ENCODE measurements at places on chromosomes 4 and X.

- DNase-seq: no peak
These were observed 70.7 kb upstream of the NFKB1 start for GRCh38 chr4:102430461-102430910.

GRCh38 chrX:137930533-137930932 lies 364.6 kb downstream of the ZIC3 start:
- no peak for DNase-seq

GRCh38 chr4:106048250-106048971 lies 153.1 kb downstream of the NPNT start:
- no peak for DNase-seq

GRCh38 chrX:1099146-1099770 lies 113.2 kb downstream of the CRLF2 start:
- no peak for DNase-seq

DNA sequence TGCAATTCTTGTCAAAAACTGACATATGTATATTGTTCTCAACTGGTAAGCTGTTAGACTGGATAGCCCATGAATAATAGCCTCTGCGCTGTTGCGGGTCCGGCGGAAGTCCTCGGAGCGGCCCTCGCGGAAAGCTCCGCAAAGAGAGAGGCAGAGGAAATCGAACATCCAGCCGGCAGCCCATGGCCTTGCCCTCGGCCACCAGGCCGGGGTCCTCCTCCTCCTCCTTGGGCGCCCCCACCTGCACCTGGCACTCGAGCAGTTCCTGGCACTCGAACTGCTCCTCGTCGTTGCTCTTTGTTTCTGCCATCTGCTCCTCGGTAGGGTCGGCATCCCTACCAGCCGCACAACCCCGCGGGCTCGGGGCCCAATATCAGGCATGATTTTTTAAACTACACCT lies 1176.3 kb downstream of the PCDH18 start:
- no peak for DNase-seq

- DNase-seq: no peak
These were observed 52.0 kb downstream of the CHIC1 start for GRCh38 chrX:73615022-73615421.

DNA sequence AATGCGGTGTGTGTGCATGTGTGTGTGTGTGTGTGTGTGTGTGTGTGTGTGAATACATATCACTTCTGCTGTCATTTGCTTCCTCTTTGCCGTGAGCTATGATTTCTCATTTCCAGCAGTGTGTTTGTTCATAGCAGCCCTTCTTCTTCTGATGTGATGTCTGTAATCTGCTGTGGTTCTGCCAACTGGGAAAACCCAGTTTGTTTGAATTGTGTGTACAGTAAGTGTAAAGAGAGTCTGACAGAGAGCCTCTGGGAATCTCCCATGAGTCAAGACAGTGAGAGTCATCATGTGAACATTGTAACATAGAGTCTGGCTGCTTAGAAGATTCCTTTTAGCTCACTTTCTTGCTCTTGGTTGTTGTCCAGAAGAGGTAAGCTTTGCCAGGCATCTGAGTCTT lies 8.4 kb upstream of the NWD2 start:
- no peak for DNase-seq

GRCh38 chr4:156966836-156967235 lies 4.8 kb downstream of the PDGFC start:
- DNase-seq: no peak

DNA sequence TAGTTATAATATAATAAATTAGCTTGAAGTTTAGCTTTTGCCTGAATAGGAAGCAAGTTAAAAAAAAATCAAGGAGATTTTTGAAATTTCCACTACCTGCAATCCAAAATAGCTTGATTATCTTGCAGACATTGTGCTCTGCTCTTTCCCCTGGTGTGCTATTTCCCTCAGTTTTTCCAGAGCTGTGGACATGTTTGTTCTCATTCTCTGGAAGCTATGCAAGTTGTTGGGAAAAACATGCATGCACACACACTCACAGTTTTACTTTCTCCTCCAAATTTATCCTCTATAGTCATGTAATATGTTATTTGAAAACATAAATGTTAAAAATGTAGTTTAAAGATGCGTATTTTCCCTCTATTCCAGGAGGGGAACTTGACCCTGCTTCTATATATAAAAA lies 225.8 kb upstream of the ARSJ start:
- DNase-seq: no peak

DNA sequence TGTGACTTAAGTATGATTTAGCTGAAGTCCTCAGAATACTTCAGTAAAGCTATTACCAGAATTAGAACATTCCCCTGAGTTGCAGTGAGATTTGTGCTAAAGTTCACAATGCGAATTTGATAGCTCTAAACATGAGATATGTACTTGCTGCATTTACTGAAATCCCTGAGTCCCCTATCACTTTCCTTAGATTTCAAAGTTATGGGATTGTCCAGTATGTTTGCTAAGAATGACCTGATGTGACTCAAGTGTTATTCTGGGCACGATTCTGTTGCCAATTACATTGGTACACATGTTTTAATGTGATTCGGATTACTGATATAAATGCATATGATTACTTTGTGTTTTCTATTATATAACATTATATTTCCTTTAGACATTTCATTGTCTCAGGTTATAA lies 91.3 kb upstream of the AMOT start:
- no peak for DNase-seq

GRCh38 chr4:98423009-98423408 lies 161.8 kb downstream of the RAP1GDS1 start:
- DNase-seq: no peak

- DNase-seq: no peak
These were observed 76.6 kb downstream of the PTPN13 start for GRCh38 chr4:86670756-86671155.

GRCh38 chr4:80091184-80091583 lies 18.2 kb upstream of the ANTXR2 start:
- no peak for DNase-seq

DNA sequence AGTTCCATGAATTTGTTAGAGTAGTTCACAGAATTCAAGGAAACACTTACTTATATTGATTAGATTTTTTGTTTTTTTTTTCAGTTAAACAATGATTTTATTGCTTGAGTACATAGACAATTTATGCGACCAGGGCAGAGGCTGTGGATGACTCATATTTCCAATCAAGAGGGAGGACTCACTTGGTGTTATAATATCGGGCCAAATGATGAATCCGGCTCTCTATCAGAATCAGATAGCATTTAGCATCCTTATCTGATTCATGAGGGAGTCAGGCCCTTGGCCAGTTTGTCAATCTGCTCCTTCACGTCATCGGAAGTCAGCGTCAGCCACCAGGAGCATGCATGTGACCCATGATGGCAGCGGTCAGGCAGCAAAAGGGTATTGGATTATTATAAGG lies 82.3 kb upstream of the HUWE1 start:
- DNase-seq: no peak

- DNase-seq: peak; percentile 17
These were observed 50.8 kb downstream of the DTHD1 start for GRCh38 chr4:36332023-36332781.

- no peak for DNase-seq
These were observed 94.8 kb downstream of the ARSJ start for GRCh38 chr4:113884655-113885054.

GRCh38 chrX:16250296-16250695 lies 83.0 kb downstream of the MAGEB17 start:
- no peak for DNase-seq

GRCh38 chr4:53645108-53645507 lies 53.8 kb upstream of the LNX1 start:
- DNase-seq: no peak

DNA sequence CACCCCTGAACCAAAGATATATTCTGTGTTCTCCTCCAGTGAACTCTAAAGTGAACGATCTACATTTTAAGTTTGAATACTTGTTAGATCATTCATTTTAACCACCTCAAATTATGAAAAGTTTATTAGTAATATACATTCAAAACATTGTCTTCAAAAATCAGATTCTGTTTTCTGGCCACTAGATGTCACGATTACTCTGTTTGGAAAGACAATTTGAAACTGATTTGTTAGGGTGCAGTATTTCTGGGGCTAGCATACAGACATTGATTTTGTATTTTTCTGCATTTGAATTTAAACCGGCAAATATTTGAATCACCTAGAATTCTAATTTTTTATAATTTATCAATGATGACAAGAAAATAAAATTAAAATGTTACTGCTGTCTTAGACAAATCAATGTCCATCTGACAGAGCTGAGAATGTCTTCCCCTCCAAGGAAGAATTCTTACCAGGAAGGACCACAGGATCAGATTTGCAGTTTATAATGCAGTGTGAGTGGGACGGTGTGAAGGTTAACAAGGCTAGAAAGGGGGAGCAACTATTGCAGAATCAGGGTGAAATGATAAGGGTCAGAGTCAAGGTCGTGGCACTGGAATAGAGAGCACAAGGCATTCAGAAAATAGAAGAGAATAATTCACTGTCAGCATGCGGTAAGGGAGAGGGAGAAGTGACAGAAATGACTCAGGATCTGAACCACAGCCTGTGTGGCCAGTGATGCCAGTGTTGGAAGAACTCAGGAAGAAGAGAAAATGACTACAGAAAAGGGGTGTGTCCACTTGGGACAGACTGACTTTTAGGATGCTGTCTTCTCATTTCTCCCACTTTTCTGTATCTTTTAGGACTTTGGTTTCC lies 91.6 kb downstream of the ANXA10 start:
- DNase-seq: no peak

- no peak for DNase-seq
These were observed 11.8 kb downstream of the GAB1 start for GRCh38 chr4:143348233-143349077.

DNA sequence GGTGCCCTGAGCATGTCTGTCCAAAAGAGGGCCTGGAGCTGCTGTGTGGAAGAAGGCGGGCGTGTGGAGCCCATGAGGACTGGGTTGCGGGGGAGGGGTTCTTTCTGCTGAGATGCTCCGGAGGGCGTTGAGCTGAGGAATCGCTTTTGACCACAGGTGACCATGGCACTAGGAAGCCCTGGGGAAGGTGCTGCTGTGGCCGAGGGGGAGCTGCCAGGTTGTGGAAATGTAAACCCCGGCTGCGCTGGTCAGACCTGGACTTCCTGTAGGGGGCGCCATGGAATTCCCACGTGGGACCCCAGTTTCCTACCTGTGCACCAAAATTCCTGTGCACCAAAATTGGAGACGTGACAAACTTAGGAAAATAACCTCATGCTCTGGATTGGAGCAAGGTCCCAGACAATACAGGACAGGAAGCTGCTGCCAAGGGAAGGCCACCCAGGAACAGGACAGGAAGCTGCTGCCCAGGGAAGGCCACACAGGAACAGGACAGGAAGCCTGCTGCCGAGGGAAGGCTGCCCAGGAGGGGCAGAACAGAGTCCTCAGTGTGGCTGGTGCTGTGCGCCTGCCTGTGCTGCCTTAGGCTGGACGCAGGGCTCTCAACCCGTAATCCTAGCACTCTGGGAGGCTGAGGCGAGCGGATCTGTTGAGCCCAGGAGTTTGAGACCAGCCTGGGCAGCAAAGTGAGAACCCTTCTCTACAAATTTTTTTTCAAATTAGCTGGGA lies 28.4 kb upstream of the UVSSA start:
- DNase-seq: no peak

DNA sequence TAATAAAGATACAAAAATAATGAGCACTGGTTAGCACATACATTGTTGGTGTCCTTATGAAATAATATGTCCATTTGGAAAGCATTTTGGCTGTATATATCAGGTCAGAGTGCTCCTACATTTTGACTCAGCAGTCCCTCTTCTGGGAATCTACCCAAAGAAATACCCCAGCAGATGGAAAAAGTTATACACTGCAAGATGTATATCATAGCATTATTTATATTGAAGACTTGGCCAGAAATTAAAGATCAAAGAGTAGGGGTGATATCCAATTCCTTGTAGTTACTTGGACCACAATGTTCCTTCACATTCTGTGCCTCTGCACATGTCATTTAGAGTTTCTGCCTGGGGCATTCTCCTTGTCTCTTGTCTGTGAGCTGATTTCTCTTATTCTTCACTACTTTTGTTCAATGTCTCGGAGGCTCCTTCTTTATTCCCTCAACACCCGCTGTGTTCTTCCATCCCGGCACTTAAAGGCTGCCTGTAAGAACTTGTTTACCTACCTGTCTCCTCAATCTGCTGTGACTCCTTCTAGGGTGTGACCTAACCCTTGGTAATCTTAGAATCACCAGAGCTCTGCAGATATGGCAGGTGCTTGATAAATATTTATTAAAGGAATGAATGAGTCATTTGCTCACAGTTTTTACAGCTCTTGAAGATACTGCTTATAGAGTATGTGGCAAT lies 3.1 kb upstream of the TSPAN5 start:
- DNase-seq: no peak

GRCh38 chrX:23811108-23811651 lies 28.2 kb downstream of the SAT1 start:
- DNase-seq: no peak

GRCh38 chr4:17635056-17635455 lies 20.6 kb downstream of the MED28 start:
- DNase-seq: no peak

GRCh38 chr4:81571105-81571504 lies 99.4 kb upstream of the RASGEF1B start:
- DNase-seq: no peak

Measured in H1 (cell line).